Activated CD4-positive, alpha-beta memory T cell treated with anti-CD3 and anti-CD28 coated beads for 36 hours (primary cell): ENCODE measurements at places on chromosomes 12 and 14. TPM values are rescaled to one million over a fixed set of nuclear protein-coding genes. Genes with fewer than 3 reads are reported as not detected.

DNA sequence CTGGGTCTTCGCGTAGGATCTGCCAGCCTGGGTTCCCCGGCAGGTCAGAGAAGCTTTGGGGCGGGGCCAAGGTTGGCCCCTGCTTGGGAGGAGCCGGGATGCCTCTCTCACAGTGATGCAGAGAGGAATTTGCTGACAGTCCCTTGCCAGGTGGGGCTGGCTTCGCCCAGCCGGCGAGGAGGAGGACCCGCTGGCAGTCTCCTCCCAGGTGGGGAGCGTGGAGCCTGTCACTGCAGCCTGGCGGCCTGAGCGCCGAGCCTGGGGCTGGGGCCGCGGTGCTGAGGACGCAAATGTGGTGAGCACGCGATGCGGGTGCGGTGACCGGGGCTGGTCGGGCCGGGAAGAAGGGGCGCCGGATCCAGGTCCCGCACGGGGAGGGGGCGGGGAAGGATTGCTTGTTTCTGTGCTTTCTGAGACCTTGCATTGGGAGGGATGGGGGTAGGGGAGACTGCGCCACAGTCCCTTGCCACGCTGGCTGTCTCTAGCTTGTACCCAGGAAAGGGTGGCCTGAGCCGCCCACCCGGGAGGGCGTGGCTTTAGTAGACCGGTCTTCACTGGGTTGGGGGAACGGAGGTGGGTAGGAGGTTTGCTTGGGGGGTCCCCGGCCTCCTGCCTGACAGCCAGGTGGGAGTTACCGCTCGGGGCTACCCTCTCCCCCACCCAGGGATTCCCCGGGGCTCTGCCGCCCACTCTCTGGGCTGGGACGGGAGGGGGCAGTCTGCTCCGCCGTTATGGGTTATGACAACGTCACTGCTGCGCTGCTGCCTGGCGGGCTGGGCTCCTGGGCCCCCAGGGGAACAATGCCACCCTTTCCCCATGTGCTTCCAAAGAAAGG lies at the start of gene TMEM63C:
Gene TMEM63C (plus strand): TSS at position 196 of the 835 bp plus-strand sequence. CDS start 37,016 bp downstream, outside the sequence.
- H3K4me1 ChIP-seq, result peaks cover 17% of the 10 kb centered on the region
- H3K36me3 ChIP-seq, result no peaks in the 10 kb centered on the region
- peak within 1 kb of the TSS; percentile 67 for H3K4me3 ChIP-seq
- peaks cover 9% of the 10 kb centered on the region for H3K27me3 ChIP-seq
- no peak within 1 kb of the TSS for H3K27ac ChIP-seq
- peak; percentile 80 for DNase-seq

Gene CELA1
- not detected for total RNA-seq

- H3K36me3 ChIP-seq, result no peaks in the 10 kb centered on the region
- H3K27ac ChIP-seq, result no peak overlapping the region
- no peak overlapping the region for H3K4me3 ChIP-seq
- no peak for DNase-seq
Observed at GRCh38 chr12:42638697-42639096, 49.2 kb upstream of the PRICKLE1 start.

- H3K27ac ChIP-seq, result no peak overlapping the region
- no peak overlapping the region for H3K4me3 ChIP-seq
- H3K27me3 ChIP-seq, result peaks cover 1% of the 10 kb centered on the region
- no peaks in the 10 kb centered on the region for H3K36me3 ChIP-seq
Observed at GRCh38 chr14:104155513-104155912, 17.1 kb downstream of the KIF26A start.

Gene SLC6A15
- total RNA-seq, result 0.12 TPM

GRCh38 chr14:69263364-69263763 lies 3.4 kb downstream of the GALNT16 start:
- H3K36me3 ChIP-seq, result no peaks in the 10 kb centered on the region
- no peak overlapping the region for H3K27ac ChIP-seq
- no peak overlapping the region for H3K4me3 ChIP-seq
- peaks cover 40% of the 10 kb centered on the region for H3K27me3 ChIP-seq
- no peak for DNase-seq

DNA sequence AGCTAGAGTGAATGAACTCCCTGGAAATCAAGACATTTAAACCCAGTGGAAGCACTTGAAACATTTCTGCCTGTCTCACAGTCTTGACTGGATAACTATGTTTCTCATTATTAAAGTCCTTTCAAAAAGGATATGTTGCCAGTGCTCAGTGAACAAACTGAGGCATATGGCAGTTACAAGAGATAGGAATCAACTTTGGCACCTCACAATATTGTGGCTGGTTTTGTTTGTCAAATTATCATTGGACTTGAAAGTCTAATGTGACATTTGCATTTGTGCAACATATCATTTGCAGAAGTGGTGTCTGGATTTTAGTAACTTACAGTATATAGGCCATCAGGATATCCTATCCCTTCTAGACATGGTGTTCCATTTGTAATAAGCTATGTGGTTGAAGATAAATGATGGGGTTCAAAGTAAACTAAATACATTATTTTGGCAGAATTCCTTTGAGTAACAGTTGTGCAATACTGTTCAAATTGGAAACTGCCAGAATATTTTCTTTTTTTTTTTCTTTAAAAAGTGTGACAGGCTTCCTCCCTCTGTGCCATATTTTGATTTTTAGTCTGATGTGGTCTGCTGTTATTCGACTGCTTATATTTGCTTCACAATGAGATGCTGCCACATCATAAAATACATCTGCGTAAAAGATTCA lies 927.7 kb downstream of the FLRT2 start:
- H3K4me1 ChIP-seq, result no peaks in the 10 kb centered on the region
- no peak for DNase-seq
- no peak overlapping the region for H3K4me3 ChIP-seq
- H3K27me3 ChIP-seq, result no peaks in the 10 kb centered on the region
- no peak overlapping the region for H3K27ac ChIP-seq
- no peaks in the 10 kb centered on the region for H3K36me3 ChIP-seq

DNA sequence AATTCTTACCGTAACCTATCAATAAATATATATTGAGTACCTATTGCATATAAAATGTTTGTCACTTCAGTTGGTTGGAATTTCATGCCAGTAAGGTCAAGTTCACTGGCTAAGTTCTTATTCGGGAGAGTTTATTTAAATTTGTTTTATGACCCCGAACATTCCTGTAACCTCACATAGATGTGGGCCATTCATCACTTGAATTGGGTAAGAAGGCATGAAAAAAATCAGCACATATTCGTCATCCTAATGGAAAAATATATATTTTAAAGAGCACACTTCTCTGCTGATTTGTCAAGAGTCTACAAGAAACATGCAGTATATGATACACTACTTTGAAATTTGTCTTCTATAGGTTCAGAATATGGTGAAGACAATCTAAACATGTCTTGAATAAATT lies 263.4 kb downstream of the CCDC91 start:
- DNase-seq, result no peak
- H3K27ac ChIP-seq, result no peak overlapping the region
- no peaks in the 10 kb centered on the region for H3K4me1 ChIP-seq

GRCh38 chr12:114817571-114818425 lies 133.8 kb upstream of the TBX3 start:
- no peaks in the 10 kb centered on the region for H3K36me3 ChIP-seq
- no peak for DNase-seq
- H3K4me3 ChIP-seq, result no peak overlapping the region
- H3K27me3 ChIP-seq, result peaks cover 4% of the 10 kb centered on the region
- H3K27ac ChIP-seq, result no peak overlapping the region

Gene AKAP6
- total RNA-seq, result 1.8 TPM

- peaks cover 31% of the 10 kb centered on the region for H3K4me1 ChIP-seq
- no peaks in the 10 kb centered on the region for H3K27me3 ChIP-seq
Observed at GRCh38 chr14:105313381-105314286, 914 bp upstream of the PACS2 start.

Gene AQP6
- not detected for total RNA-seq

Gene RNASE1
- total RNA-seq, result not detected

Gene LMO3
- not detected for total RNA-seq

DNA sequence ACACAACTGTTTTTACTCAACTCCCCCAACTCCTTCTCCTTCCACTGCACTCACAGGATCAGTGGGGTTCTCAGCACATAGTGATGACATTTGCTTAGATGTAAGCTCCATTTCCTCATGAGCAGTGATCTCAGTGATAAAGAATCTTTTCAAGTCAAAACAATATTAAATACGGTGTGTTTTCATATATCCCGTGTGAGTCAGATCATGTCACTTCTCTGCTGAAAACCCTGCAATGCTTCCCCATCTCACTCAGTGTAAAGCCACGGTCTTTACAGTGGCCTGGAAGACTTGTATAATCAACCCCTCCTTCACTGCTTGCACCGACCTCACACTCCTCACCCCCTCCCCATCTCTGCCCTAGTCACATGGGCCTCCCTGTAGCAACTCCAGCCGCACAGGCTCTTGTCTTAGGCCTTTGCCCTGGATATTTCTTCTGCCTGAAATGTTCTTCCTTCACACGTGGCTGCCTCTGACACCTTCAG lies 149.7 kb upstream of the ARHGAP5 start:
- DNase-seq, result peak; percentile 57
- H3K4me3 ChIP-seq, result no peak overlapping the region
- peak overlapping the region; percentile 24 for H3K27ac ChIP-seq
- peaks cover 17% of the 10 kb centered on the region for H3K4me1 ChIP-seq
- no peaks in the 10 kb centered on the region for H3K36me3 ChIP-seq
- no peaks in the 10 kb centered on the region for H3K27me3 ChIP-seq

DNA sequence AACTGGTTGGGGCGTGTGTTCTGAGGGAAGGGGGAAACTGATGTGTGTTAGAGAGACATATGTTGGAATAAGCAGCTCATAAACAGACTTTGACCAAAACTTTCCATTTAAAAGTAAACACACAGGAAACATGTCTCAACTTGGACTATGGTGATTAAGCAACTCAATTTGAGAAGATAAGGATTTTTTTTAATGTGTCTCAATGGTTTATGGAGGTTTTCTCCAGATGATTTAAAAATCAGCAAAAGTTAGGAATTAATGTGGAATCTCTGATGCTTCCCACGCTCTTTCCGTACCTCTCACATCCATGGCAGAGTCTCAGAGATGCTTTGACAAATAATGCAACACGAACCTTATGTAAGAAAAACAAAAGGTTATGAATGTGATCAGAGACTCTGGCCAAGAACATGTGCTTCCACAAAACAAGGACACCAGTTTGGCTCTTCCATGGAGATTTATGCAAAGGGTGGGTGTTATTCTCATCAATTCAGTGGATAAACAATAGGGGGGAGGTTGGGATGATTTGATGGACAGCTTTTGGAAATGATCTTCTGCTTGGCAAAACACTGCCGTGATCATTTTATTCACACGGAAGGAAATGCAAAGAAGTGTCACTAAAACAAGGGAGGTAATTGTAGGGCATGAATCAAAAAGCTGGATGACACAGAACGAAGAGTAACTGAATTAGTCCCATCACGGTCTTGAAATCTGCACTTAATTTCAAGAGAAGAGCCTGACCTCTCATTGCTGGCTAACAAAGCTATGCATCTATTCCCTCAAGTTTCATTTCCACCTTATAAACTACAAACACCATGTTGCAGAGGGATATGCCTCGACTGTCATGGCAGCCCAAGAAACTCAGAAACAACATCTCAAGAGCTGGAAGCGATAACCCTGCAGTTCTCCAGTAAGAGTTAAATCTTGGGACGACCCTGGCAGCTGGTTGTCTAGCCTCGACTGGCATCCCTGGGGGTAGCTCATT lies 76.5 kb downstream of the FOXN3 start:
- H3K4me3 ChIP-seq, result no peak overlapping the region
- H3K27ac ChIP-seq, result no peak overlapping the region
- peaks cover 7% of the 10 kb centered on the region for H3K36me3 ChIP-seq
- DNase-seq, result no peak
